ENCODE measurements at places on chromosomes 11 and 22. TPM values are rescaled to one million over a fixed set of nuclear protein-coding genes. Genes with fewer than 3 reads are reported as not detected.

GRCh38 chr11:12192794-12193514, 82.6 kb downstream of the MICAL2 start:
- no peak overlapping the region for H3K4me3 ChIP-seq
- no peak for DNase-seq
- H3K36me3 ChIP-seq = peaks cover 57% of the 10 kb centered on the region
- H3K27me3 ChIP-seq = no peaks in the 10 kb centered on the region
- H3K4me1 ChIP-seq = peaks cover 71% of the 10 kb centered on the region

GRCh38 chr11:134333946-134334345, 2.2 kb downstream of the GLB1L2 start:
- H3K27me3 ChIP-seq = peaks cover 49% of the 10 kb centered on the region
- H3K27ac ChIP-seq = no peak overlapping the region
- peaks cover 3% of the 10 kb centered on the region for H3K36me3 ChIP-seq
- no peak overlapping the region for H3K4me3 ChIP-seq

GRCh38 chr22:30250661-30251267, 4.2 kb upstream of the LIF start:
- DNase-seq = no peak
- H3K27ac ChIP-seq = peak overlapping the region; percentile 84
- peaks cover 56% of the 10 kb centered on the region for H3K4me1 ChIP-seq
- H3K27me3 ChIP-seq = no peaks in the 10 kb centered on the region

DNA sequence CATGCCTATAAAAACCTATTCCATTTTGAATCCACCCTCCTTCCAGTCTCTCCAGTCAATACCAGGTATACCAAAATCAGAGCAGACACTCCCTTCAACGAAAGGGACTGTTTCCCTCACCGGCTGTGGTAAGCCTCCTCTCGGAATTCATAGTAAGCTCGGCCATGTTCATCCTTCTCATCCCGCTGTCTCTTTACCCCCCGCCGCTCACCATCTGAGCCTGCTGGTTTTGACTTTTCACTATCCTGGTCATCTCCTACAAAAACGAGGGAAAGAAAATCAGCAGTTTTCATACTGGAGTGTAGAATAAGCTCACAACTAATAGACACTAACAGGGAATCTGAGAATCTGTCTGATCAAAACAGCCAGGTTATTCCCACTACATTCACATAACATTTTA, 3.1 kb downstream of the HNRNPUL2 start:
- H3K27ac ChIP-seq = peak overlapping the region; percentile 9
- H3K4me1 ChIP-seq = peaks cover 48% of the 10 kb centered on the region
- peak overlapping the region; percentile 93 for H3K4me3 ChIP-seq

DNA sequence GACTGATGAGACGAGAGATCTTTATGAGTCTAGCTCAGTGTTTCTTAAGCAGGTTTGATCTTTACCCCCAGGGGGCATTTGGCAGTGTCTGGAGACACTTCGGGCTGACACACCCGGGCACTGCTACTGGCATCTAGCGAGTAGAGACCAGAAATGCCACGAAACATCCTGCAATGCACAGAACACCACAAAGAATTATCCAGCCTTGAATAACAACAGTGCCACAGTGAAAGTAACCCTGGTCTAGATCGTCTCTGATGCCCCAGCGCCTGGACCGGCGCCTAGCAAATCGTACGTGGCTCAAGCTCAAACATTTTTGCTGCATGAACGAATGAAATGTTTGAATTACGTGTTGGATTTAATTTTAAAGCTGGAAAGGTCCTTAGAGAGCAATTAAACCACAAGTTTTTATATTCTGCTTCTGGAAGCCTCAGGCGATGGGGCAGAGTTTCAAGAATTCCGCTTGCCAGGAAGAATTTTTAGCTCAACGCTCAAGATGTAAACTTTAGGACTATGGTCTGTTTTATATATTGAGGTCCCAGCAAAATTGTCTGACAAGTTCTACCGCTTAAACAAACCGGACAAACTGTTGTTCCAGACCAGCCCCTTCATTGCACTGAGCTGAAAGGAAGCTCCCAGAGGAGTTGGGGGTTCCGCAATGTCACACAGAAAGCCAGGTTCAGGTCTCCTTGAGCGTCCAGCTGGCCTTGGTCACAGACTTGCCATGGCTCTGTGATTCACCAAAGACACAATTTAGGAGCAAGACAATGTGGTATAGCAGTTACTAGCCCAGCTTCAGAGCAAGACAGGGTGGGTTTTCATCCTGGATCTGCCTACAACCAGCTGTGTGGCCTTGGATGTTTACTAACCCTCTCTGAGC, 44.2 kb upstream of the SMTN start:
- H3K36me3 ChIP-seq = no peaks in the 10 kb centered on the region
- H3K27me3 ChIP-seq = peaks cover 7% of the 10 kb centered on the region
- no peak overlapping the region for H3K4me3 ChIP-seq
- no peaks in the 10 kb centered on the region for H3K4me1 ChIP-seq
- no peak overlapping the region for H3K27ac ChIP-seq
- no peak for DNase-seq

Gene DCDC1
- not detected for total RNA-seq

Gene ANO9
- total RNA-seq = 36.9 TPM

Gene OR9Q2
- not detected for total RNA-seq

Gene NOX4
- total RNA-seq = not detected

Gene NNMT
- total RNA-seq = not detected

Data from activated CD4-positive, alpha-beta T cell treated with anti-CD3 and anti-CD28 coated beads, Interleukin-2, amount 10 ng/mL, durations not matched to agents 24 days and 14 days (primary cell).